AML-193 (cell line): ENCODE measurements at places on chromosomes 6 and 20.

DNA sequence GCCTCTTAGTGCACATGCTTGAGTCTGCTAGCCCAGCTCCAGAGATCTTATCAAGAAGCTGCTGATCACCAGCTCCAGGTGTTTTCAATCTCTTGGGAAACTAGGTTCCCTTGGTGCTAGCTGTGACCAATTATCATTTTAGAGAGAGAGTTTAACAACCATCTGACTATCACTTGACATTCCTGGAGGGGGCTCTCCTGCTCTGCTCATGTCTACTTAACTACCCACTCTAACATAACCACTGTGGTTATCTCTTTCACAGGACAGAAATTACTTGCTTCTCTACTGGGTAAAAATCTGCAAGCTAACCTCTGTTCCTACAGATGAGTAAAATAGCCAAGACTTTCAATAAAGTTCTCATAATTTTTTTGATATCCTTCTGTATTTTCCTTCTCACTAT, 823.4 kb upstream of the GJE1 start:
- no peak for DNase-seq

- DNase-seq = no peak
These were observed 48.9 kb upstream of the CCN6 start for GRCh38 chr6:112005013-112005371.

GRCh38 chr6:165183496-165184140, 125.8 kb downstream of the C6orf118 start:
- DNase-seq = no peak

GRCh38 chr6:158803733-158804143, 15.4 kb downstream of the EZR start:
- DNase-seq = peak; percentile 86

DNA sequence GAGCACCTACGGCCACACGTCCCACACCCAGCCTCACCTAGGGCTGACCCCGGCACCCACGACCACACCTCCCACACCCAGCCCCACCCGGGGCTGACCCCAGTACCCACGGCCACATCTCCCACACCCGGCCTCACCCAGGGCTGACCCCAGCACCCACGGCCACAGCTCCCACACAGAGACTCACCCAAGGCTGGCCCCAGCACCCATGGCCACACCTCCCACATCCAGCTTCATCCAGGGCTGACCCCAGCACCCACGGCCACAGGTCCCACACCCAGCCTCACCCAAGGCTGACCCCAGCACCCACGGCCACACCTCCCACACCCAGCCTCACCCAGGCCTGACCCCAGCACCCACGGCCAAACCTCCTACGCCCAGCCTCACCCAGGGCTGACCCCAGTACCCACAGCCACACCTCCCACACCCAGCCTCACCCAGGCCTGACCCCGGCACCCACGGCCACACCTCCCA, 36.7 kb downstream of the NINL start:
- DNase-seq = no peak

DNA sequence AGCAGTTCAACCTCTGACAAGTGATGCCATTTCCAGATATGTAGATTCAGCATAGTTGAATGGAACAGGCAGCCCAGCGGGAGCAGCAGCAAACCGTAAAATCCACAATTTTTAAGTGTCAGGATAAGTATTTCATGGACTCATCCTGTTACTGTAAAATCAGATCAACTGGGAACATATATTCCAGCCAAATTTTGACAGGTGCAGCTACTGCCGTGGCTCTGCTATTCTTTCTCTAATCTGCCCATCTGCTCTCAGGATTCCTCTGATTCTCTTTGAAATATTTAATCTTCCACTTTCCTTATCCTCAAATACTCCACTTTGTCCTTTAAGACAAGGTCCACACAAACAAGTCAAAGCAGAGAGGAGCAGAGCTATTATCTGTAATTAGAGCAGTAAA, 245.4 kb upstream of the ASCC3 start:
- no peak for DNase-seq

DNA sequence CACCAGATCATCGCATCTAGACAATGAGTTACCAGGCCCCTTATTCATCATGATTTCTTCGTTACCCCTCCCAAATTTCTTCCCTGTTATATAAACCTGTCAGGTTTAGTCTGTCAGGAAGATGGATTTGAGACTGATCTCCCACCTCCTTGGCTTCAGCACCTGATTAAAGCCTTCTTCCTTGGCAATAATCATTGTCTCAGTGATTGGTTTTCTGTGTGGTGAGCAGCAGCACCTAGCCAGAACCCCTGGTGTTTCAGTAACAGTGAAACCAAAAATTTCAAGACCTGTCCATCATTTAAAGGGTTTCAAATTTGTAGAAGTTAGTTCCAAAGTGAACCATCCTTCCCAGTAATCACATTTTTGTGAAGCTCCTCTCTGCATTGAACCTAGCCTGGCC, 209.8 kb upstream of the GJE1 start:
- DNase-seq = no peak

GRCh38 chr6:135974426-135974825, 122.9 kb downstream of the PDE7B start:
- DNase-seq = no peak

DNA sequence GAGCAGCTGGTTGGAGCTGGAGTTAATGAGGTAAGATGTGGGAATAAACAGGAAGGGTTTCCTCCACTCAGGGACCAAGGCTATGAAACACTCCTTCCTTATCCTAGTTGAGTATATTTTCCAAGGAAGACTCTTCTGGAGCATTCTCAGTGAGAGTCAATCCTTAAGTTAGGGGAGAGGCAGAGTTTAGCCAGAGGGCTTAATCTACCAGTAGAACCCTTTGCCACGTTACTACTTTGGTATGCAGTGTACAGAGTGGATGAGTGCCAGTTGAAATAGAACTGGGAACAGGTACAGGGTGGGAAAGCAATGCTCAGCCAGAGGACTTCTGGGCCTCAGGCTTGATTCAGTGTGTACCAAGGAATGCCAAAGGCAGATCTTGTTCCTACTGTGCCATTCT, 114.3 kb downstream of the UBE3D start:
- DNase-seq = no peak

- DNase-seq = no peak
These were observed 220.0 kb upstream of the THBS2 start for GRCh38 chr6:169473663-169474062.

- no peak for DNase-seq
These were observed 175.1 kb upstream of the IMPG1 start for GRCh38 chr6:76247527-76247926.

GRCh38 chr6:152682141-152682540, 15.6 kb upstream of the MYCT1 start:
- DNase-seq = no peak

DNA sequence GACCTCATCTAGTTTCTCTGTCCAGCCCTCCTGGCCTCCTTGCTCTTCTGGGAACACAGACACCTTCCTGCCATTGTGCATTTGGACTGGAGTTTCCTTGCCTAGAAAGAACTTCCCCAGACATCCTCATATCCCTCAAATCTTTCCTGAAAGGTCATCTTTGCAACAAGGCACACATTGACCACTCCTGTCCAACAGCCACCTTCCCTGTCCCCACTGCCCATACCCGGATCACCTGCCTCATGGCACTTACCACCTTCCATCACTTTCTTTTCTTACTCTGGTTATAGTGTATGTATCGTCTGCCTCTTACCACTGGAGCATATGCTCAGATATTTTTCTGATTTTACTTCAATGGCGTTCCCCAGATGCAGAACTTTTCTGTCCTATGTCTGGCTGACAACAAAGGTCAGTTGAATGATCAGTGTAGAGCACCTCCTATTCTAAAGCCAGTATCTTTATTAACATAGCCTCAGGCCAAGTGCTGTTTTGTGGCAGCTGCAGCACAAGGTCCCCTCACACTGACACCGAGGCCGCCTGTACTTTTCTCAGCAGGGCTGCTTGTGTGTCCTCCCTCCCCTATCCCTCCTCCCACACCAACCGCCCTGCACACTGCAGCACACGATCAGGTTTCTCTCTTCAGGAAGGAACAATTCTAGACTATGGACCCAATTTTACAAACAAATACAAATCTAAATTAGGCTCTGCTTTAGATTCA, 4.1 kb downstream of the HLA-C start:
- DNase-seq = no peak

GRCh38 chr6:165059032-165059431, 250.4 kb downstream of the C6orf118 start:
- no peak for DNase-seq

GRCh38 chr6:12785921-12786320, 69.4 kb downstream of the PHACTR1 start:
- no peak for DNase-seq

DNA sequence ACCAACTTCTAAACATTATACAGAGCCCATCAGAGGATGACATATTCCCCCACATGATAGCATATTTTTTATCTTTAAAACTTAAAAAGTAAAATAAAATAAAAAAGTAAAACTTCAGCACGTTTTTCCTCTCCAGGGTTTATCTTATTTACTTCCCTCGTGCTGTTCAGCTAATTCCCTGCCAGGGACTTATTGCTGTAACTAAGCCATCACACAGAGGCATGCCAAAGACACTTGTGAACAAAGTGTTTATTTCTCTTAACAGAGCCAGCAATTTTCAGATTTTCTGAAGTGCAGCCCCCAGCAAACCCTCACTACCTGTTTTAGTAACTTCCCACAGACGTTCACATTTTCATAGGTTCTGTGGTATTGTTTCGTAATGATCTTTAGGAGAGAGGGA, 293.8 kb downstream of the ZNF217 start:
- DNase-seq = no peak

GRCh38 chr6:14456941-14457340, 339.4 kb downstream of the CD83 start:
- DNase-seq = no peak

GRCh38 chr6:32047855-32048766, 9.9 kb downstream of the CYP21A2 start:
- DNase-seq = peak; percentile 41

DNA sequence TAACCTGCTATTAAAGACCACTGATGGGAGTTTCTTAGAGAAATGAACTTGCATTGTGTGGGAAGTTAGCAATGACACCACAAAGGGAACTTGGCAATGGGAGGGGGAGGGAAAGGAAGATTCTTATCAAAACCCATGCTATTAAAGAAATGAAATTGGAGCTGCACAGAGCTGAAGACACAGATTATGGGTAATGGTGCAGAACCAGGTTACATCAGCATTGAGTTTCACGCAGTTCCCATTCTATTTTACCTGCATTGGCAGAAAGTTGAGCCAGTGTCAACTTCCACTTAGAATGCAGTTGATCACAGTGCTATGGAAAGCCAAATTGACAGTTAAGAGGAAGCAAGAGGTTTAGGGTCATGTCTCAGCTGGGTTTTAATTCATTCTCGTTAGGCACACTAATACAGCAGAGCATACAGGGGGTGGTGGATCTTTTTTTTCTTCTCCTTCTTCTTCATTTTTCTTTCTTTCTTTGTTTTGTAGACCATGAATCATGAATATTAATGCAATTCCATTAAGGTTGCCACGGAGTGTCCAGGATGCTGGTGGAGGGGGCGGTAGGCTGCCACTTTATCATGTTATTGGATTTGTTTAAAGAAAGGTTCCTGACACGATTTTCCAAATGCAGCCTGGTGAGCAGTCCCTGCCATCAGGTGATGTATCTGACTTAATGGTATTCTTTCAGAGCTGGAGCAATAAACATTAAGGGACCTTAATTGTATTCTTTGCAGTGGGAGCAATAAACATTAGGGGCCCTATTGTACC, 1092.0 kb upstream of the MAP3K7 start:
- no peak for DNase-seq

GRCh38 chr6:9927275-9927674, 487.6 kb downstream of the TFAP2A start:
- no peak for DNase-seq

DNA sequence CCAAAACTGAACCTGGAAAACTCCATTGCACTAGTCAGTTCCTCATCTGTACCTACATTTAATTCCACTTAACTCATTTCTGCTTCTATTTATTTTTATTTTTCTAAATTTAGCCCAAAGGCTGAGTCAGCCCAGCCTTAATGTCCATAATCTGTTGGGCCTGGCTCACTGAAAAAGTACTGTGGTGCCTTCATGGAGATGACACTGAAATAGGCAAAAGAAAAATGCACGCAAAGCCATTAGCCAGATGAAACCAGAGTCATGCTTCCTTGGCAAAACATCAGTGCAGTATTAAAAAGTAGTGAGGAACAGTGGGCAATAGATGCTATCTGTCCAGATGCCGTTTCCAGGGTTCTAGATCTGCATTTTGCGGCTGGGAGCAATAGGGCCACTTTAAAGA, 14.7 kb upstream of the PLCB4 start:
- no peak for DNase-seq

- DNase-seq = no peak
These were observed 245.5 kb downstream of the PACRG start for GRCh38 chr6:162973151-162973872.

GRCh38 chr20:44400970-44401769, 45.7 kb downstream of the HNF4A start:
- no peak for DNase-seq
